H4 (cell line): ENCODE measurements at places on chromosomes 12 and 14. TPM values are rescaled to one million over a fixed set of nuclear protein-coding genes. Genes with fewer than 3 reads are reported as not detected.
A peak's percentile ranks its signal among the peaks of the same experiment; 100 is the strongest.

GRCh38 chr14:87990682-87991081 lies 2.3 kb downstream of the GALC start:
- peak; percentile 11 for DNase-seq

GRCh38 chr14:105050551-105050897 lies 14.7 kb downstream of the GPR132 start:
- DNase-seq: peak; percentile 70

DNA sequence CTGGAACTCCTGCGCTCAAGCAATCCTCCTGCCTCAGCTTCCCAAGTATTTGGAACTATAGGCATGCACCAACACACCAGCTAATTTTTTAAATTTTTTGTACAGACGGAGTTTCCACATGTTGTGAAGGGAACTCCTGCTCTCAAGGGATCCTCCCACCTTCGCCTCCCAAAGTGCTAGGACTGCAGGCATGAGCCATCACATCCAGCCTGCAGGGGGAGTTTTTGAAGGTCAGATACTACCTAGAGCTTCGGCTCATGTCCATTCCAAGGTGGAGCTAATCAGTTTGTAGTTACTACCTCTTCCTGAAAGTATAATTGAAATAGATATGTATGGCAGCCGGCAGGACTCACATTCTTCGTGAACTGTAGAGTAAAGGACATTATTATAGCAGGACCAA lies 3.7 kb upstream of the TAS2R19 start:
- DNase-seq: no peak

- peak; percentile 32 for DNase-seq
Measured at GRCh38 chr12:15863372-15863771, 18.8 kb upstream of the STRAP start.

DNA sequence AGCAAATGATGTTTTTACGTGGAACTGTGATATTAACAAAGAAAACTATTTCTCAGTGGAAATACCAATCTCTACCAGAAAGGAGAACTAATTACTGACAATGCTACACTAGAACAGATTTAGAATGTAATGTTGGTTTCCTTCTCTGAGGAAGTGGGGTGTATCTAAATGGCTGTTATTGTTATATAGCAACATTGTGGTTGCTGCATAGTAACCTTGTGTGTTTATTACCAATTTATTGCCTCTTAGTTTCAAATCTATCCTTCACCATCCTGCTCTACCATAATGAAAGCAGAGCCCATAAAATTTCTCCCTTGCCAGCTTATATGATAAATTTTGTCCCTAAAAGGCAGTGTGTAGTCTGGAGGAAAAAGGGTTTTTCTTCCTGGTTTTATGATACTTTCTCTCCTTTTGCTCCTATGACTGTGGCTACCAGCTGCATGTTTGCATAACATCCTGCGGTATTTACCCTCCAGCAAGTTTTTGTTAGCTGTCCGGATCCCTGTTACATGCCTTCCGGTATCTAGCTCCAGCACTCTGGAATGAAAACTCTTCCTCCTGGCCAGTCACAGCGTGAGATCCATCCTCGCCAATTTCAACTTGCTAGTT lies 5.7 kb upstream of the KLRK1 start:
- DNase-seq: peak; percentile 97

The PFDN5 gene
- total RNA-seq: 462 and 537 TPM in 2 replicates
